Panc1 (cell line): ENCODE measurements at places on chromosomes 5 and 9. TPM values are rescaled to one million over a fixed set of nuclear protein-coding genes. Genes with fewer than 3 reads are reported as not detected.

GRCh38 chr5:98556712-98557111, 216.8 kb upstream of the RGMB start:
- H3K4me3 ChIP-seq, result no peak overlapping the region
- H3K4me1 ChIP-seq, result no peaks in the 10 kb centered on the region
- H3K27ac ChIP-seq, result no peak overlapping the region
- DNase-seq, result no peak
- H3K27me3 ChIP-seq, result no peaks in the 10 kb centered on the region
- H3K36me3 ChIP-seq, result no peaks in the 10 kb centered on the region

- no peak overlapping the region for H3K4me3 ChIP-seq
- H3K27ac ChIP-seq, result no peak overlapping the region
- no peak for DNase-seq
- H3K4me1 ChIP-seq, result no peaks in the 10 kb centered on the region
- no peaks in the 10 kb centered on the region for H3K27me3 ChIP-seq
- no peaks in the 10 kb centered on the region for H3K36me3 ChIP-seq
Observed at GRCh38 chr9:132864691-132865090, 13.4 kb downstream of the AK8 start.

DNA sequence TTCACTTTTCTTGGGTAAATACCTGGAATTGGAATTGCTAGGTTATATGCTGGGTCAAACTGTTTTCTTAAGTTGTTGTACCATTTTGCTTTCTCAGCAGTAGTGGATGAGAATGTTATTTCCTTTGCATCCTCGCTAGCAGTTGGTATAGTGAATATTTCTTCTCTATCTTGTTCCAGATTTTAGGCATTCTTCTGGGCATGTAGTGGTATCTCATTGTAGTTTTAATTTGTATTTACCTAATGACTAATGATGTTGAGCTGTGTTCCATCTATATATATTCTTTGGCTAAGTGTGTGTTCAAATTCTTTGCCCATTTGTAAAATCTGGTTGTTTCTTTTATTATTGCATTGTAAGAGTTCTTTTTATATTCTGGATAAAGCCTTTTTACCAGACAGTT, 333.3 kb downstream of the MAT2B start:
- no peaks in the 10 kb centered on the region for H3K36me3 ChIP-seq
- no peak overlapping the region for H3K27ac ChIP-seq
- no peaks in the 10 kb centered on the region for H3K27me3 ChIP-seq
- no peak overlapping the region for H3K4me3 ChIP-seq
- no peaks in the 10 kb centered on the region for H3K4me1 ChIP-seq
- DNase-seq, result no peak

- H3K36me3 ChIP-seq, result no peaks in the 10 kb centered on the region
- no peaks in the 10 kb centered on the region for H3K27me3 ChIP-seq
- no peaks in the 10 kb centered on the region for H3K4me1 ChIP-seq
- H3K4me3 ChIP-seq, result no peak overlapping the region
- no peak overlapping the region for H3K27ac ChIP-seq
Observed at GRCh38 chr5:168807287-168807686, 228.1 kb upstream of the PANK3 start.

GALNT12 gene
- total RNA-seq, result 3.3 TPM

DNA sequence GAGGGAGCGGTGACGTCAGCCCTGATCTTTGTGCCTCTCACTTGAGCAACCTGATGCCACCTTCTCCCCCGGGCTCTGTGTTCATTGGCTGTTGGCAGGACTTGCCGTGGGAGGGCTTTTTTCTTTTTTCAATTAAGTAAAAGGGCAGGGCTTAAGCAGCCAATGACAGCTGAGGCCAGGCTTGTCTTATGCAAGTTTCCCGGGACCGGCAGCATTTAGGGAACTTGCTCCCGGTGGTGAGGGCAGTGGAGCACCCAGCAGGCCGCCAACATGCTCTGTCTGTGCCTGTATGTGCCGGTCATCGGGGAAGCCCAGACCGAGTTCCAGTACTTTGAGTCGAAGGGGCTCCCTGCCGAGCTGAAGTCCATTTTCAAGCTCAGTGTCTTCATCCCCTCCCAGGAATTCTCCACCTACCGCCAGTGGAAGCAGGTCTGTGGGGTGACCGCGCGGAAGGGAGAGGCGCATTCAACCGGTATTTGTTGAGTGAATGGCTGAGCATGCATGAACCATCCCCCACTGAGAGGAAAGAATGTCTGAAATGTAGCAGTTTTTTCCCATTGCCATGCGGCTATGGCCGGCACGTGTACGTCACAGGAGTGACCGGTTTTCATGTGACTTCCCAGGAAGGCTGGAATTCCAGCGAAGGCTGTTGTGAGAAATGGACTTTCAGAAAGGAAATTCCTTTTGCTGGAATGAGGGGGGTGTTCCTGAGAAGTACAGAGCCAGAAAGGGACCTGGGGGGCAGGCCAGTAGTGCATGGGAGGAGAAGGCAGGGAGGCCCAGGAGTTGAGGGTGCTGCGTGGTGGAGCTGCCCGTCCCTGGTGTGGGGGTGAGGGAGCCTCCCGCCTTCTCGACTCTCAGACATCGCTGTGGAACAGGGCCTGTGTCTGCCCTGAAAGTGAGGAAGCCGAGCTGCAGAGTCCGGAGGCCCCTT, 29.0 kb downstream of the PTGES2 start:
- H3K27ac ChIP-seq, result no peak overlapping the region
- DNase-seq, result no peak
- H3K4me3 ChIP-seq, result no peak overlapping the region

DNA sequence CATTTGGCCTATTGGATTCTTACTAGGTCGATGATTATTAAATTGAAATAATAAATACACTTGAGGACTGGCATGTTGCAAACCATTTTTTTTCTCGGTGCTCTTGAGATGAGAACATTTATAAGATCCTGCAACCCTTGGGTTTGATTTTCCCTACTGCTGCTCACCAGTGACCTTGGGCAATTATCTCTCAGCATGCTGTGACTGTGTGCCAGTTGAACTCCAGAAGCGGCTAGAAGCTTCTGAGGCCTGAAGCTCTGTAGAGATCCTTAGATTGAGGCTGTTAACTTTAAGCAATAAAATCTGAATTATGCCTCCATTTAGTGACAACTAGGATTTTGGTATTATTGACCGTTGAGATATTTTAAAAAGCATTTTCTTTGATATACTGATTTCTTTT, 489.8 kb downstream of the MAT2B start:
- H3K27me3 ChIP-seq, result no peaks in the 10 kb centered on the region
- DNase-seq, result no peak
- no peaks in the 10 kb centered on the region for H3K36me3 ChIP-seq
- no peak overlapping the region for H3K4me3 ChIP-seq

SLC24A2 gene
- not detected for total RNA-seq

GRCh38 chr9:89052470-89053097, 61.3 kb downstream of the S1PR3 start:
- DNase-seq, result no peak
- no peaks in the 10 kb centered on the region for H3K4me1 ChIP-seq
- no peak overlapping the region for H3K27ac ChIP-seq
- no peak overlapping the region for H3K4me3 ChIP-seq

DNA sequence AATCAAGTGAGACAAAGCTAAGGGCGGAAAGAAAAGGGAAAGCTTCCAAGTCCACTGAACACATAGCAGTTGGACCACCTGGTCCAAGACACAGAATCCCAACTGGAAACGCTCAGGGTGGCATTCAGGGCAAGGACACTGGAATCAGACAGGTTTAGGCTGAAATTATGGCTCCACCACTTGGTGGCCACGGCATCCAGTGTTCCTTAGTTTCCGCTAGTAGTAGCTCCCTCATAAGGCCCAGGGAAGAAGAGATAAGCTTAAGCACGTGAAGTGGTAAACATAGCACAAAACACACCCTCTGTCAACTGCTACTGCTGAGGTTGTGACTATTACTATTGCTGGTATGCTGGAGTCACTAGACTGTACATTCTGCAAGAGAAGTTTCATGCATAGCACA, 209.4 kb downstream of the GLIS3 start:
- no peaks in the 10 kb centered on the region for H3K4me1 ChIP-seq

- peaks cover 4% of the 10 kb centered on the region for H3K27me3 ChIP-seq
- DNase-seq, result no peak
- H3K36me3 ChIP-seq, result no peaks in the 10 kb centered on the region
- no peak overlapping the region for H3K4me3 ChIP-seq
Observed at GRCh38 chr5:154078272-154078671, 39.5 kb downstream of the MFAP3 start.

SOX30 gene
- total RNA-seq, result not detected

TERT gene
- 8.9 TPM for total RNA-seq

DNA sequence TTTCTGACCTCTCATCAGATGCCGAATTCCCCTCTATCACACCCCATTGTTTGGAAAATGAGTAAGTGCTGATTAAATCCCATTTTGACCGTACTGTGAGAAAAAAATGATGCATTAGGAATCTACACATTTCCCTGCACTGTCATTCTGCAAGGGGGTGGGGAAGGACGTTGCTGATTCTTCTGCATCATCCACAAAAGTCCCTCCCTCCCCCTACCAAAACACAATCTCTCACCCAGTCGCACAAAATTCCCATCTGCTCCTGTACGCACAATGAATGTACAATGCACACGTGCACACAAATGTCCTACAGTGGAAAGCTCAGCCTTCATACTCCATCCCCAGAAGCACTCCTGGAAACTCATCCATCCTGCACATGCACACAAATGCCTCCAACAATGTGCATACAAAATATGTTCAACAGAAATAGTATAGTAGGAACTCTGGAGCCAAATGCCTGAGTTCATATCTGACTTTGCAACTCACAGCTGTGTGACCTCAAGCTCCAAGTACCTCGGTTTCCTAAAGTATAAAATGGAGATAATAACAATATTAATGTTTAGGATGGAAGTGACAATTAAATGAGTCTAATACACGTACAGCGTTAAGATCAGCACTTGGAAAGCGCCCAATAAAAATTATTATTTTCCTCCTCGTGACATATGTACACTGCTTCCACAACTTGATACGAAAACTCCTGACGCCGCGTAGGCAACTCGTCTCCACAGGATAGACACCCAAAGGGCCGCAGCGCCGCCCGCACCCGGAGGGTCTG, 809 bp downstream of the TNIP1 start:
- peak overlapping the region; percentile 81 for H3K27ac ChIP-seq
- H3K27me3 ChIP-seq, result no peaks in the 10 kb centered on the region
- no peaks in the 10 kb centered on the region for H3K36me3 ChIP-seq
- H3K4me1 ChIP-seq, result peaks cover 25% of the 10 kb centered on the region
- peak overlapping the region; percentile 95 for H3K4me3 ChIP-seq
- DNase-seq, result no peak

DNA sequence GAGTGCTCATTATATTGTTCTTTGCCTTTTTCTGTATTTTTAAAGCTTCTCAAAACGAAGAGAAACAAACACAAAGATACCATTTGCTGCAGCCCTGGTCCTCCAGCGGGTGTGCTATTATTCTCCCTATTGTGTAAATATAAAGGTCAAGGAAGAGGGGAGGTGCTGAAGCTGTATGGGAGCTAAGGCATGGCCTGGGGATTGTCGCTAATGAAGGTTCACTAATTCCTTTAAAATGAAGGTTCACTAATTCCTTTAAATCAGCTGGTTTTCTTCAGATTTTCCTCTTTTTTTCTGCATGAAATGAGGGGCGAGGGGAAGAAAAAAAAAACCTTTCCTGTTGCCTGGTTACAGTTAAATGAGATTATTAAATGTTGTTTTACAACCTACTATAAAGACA, 74.5 kb upstream of the MAP1B start:
- H3K27ac ChIP-seq, result no peak overlapping the region
- DNase-seq, result no peak
- peaks cover 22% of the 10 kb centered on the region; the same call in 1 of the 2 replicates for H3K27me3 ChIP-seq
- H3K4me3 ChIP-seq, result no peak overlapping the region
- H3K4me1 ChIP-seq, result no peaks in the 10 kb centered on the region
- no peaks in the 10 kb centered on the region for H3K36me3 ChIP-seq

GRCh38 chr9:134589748-134590147, 51.9 kb upstream of the COL5A1 start:
- no peak overlapping the region for H3K4me3 ChIP-seq
- no peaks in the 10 kb centered on the region; the same call in 1 of the 2 replicates for H3K4me1 ChIP-seq
- H3K36me3 ChIP-seq, result no peaks in the 10 kb centered on the region
- DNase-seq, result no peak

DNA sequence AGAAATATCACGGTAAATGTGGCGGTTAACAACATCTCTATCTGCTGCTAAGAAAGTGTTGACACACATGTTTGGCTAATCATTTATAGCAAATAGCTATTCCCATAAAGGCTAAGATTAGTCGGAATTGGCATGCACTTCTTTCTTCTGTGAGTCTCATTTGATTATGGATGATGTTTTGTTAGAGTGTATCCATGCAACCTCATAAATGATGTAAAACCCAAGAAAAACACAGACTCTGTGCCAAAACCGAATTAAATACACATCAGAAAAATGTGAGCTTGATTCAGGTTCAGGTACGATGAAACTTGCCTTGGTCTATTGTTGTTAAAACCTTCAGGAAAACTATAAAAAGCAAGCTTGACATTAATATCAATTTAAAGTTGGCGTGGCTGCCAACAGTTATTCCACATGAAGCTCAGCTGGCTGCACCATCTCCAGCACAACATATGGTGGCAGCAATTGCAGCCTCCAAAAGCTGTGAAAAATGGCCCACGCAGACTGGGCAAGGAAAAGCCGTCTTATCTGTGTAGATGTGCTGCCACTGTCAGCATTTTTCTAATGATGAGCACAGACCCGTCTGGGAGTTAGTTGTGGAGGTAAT, 41.1 kb upstream of the ICE1 start:
- no peak overlapping the region for H3K27ac ChIP-seq
- DNase-seq, result no peak
- H3K4me3 ChIP-seq, result no peak overlapping the region
- H3K27me3 ChIP-seq, result peaks cover 3% of the 10 kb centered on the region; the same call in 1 of the 2 replicates
- H3K4me1 ChIP-seq, result no peaks in the 10 kb centered on the region
- H3K36me3 ChIP-seq, result no peaks in the 10 kb centered on the region

GRCh38 chr9:93678199-93679019, 102.0 kb downstream of the PHF2 start:
- DNase-seq, result no peak
- no peaks in the 10 kb centered on the region for H3K36me3 ChIP-seq
- no peak overlapping the region for H3K27ac ChIP-seq
- no peaks in the 10 kb centered on the region for H3K4me1 ChIP-seq

DNA sequence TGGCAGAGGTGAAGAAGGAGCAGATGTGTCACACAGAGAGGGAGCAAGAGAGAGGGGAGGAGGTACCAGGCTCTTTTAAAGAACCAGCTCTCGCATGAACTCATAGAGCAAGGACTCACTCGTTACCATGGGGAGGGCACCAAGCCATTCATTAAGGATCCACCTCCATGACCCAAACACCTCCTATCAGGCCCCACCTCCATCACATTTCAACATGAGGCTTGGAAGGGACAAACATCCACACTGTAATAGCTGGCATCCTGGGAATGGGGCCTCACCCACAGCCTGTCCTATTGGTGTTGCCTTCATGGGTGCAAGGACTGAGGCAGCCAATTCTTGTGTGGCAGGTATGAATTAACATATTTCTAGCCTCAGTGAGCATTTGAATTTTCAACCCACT, 11.6 kb upstream of the TNFAIP8 start:
- no peak overlapping the region for H3K27ac ChIP-seq
- no peaks in the 10 kb centered on the region for H3K4me1 ChIP-seq
- DNase-seq, result no peak
- H3K4me3 ChIP-seq, result no peak overlapping the region
- H3K36me3 ChIP-seq, result no peaks in the 10 kb centered on the region

- peaks cover 52% of the 10 kb centered on the region for H3K4me1 ChIP-seq
- H3K27ac ChIP-seq, result peak overlapping the region; percentile 40; the same call in 1 of the 2 replicates
- no peak for DNase-seq
- no peak overlapping the region for H3K4me3 ChIP-seq
Observed at GRCh38 chr5:68243681-68244080, 28.1 kb downstream of the PIK3R1 start.

C9orf50 gene
- total RNA-seq, result not detected

GABRB2 gene
- not detected for total RNA-seq

- no peaks in the 10 kb centered on the region for H3K27me3 ChIP-seq
- no peaks in the 10 kb centered on the region for H3K36me3 ChIP-seq
- H3K4me1 ChIP-seq, result no peaks in the 10 kb centered on the region
- no peak overlapping the region for H3K4me3 ChIP-seq
- no peak for DNase-seq
Observed at GRCh38 chr9:96163712-96164111, 138.3 kb downstream of the HSD17B3 start.
